ENCODE measurements at places on chromosomes 3 and 15. TPM values are rescaled to one million over a fixed set of nuclear protein-coding genes. Genes with fewer than 3 reads are reported as not detected.

ECE2 gene
- total RNA-seq, result not detected

GPR149 gene
- total RNA-seq, result not detected

CHRNA7 gene
- 3.3 TPM for total RNA-seq

TMEM207 gene
- total RNA-seq, result not detected

RAB6B gene
- 49.2 TPM for total RNA-seq

LRRC2 gene
- not detected for total RNA-seq

BFSP2 gene
- total RNA-seq, result 0.67 TPM

SNRPN gene
- 75.1 TPM for total RNA-seq

CACNA2D3 gene
- total RNA-seq, result 0.41 TPM

VIPR1 gene
- total RNA-seq, result 0.41 TPM

TM4SF1 gene
- total RNA-seq, result 1,063 TPM

MUC4 gene
- total RNA-seq, result 0.03 TPM

TM6SF1 gene
- total RNA-seq, result 0.69 TPM

All from Panc1 (cell line).